ENCODE measurements at places on chromosomes 12 and 14. TPM values are rescaled to one million over a fixed set of nuclear protein-coding genes. Genes with fewer than 3 reads are reported as not detected.

- no peak for DNase-seq
These were observed 150.4 kb downstream of the PPM1H start for GRCh38 chr12:62784576-62784975.

DNA sequence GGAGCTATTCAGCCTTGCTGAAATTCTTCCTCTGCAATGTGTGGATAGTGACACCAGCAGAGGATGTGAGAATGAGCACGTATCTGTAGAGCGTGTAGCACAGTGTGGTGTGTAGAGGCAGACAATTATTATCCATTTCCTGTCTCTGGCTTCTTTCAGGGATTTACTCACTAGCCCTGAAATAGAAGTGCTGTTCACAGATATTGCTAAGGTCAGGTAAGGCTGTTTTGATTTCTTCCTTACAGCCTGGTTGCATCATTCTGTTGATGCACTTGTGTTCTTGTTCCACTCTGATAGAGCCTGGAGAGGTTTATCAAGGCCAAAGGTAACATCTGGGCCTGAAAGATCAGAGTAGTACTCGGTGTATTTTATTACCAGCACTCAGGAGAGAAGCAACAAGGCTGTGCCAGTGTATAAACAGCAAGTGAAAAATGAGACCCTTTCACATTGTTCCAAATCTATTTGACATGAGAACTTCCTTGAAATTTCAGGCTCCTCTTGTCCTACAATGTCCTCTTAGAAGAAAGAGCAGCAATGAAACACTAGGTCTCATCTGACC is 16.7 kb downstream of the ARG2 start:
- no peak for DNase-seq

DNA sequence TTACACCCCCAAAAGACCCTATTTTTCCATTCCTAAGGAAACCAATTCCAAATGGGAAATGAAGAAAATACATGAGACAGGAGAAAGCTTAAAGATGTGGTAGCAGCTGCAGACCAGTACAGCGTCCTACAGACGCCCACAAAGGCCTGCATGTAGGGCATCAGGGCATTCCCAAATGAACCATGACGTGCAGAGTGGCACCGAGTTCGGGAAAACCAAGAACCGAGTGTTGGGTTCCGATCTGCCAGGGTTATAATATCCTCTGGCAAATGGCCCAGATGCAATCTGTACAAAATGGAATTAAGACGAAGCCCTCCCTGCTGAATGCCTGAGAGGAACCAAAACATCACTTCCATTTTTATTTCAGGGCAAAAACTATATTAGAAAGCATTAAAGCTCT is 34.4 kb upstream of the SELPLG start:
- no peak for DNase-seq

Gene C14orf132
- total RNA-seq: 0.58 TPM

All from CD8-positive, alpha-beta T cell (primary cell).